WTC11 (cell line): ENCODE measurements at places on chromosomes 1 and 21.
A peak's percentile ranks its signal among the peaks of the same experiment; 100 is the strongest.

GRCh38 chr1:204373911-204374310, 14.2 kb upstream of the PLEKHA6 start:
- no peak for DNase-seq

GRCh38 chr1:180691322-180691913, 59.6 kb downstream of the XPR1 start:
- DNase-seq, result no peak

- no peak for DNase-seq
Observed at GRCh38 chr1:165055581-165055980, 300.9 kb downstream of the LMX1A start.

DNA sequence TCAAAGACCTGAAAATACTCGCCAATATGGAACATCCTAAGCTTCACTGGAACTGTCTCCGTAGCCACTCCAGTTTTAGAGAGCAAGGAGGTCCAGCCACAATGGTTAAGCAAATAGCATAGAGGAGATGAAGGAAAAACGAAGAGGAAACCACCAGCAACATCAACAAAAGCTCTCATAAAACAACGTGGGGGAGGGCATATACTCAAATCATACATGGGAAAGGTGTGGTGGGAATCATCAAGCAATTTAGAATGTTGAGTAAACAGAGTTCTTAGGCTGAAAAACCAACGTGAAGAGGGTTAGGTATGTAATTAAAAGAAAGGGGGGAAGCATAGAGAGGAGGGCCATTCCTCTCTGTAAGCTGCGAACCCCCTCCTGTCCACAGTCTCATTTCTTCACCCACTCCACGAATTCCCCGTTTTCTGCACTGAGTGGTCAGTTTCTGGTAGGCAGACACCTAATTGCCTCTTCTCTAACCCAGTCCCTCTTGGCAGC, 1.0 kb downstream of the TMEM59 start:
- DNase-seq, result no peak

DNA sequence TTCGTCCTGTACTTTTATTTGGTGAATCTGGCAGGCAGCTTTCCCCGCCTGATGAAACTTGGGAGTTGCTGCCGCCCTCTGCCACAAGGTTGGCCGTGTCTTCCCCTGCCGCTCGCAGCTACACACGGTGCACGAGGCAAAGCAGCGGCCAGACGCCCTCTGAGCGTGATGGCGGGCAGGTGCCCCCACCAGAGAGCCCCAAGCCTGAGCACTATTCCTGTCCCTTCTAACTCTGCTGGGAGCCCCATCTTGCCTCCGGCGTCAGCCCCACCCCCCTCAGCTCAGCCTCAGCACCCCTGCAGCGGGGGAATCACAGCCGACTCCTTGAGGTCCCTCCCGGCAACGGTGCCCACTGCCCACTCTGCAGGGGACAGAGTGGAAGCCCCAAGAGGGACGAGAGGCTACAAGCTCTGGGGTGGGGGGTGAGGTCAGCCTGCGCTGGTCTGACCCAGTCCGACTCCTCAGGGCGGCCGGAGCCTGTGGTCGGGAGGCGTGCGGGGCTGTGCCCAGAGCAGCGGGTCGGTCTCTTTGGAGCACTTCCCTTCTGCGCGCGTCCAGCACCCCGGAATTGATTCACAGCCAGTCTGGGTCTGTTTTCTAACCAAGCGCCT, 41.3 kb downstream of the RIPK4 start:
- DNase-seq, result no peak

GRCh38 chr1:57572016-57572415, 148.2 kb upstream of the DAB1 start:
- no peak for DNase-seq

DNA sequence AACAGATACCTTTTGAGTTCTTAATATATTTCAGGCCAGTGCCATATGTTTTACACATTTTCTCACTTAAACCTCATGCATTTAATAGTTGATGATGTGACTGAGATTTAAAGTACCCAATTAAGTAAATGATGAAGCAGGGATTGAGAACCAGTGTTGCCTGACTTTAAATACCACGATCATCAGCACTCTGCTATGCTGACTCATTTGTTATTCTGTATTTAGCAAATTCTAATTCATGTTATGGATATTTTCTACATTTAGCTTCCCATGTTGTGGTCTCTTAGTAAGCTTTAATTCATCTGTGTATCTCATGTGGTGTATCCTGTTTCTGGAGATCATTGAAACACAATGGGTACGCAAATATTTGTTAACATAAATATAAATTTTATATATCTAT, 363.0 kb downstream of the PTBP2 start:
- DNase-seq, result no peak

DNA sequence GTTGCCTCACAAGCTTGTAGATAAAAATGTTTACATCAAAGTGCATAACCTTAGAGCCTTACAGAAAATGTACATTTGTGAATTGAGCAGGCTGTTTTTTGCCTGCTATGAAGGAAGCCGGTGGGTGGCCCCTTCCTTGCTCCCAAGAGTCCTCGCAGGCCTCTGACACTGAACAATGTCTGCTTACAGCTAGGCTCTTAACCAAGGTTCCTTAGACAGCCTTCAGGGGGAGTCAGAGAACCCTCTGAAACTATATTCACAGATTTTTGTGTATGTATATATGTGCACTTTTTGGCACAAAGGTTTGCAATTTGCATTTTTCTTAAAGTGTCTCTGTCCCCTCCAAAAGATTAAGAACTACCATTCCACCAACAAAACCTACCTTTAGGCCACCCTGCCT, 282.6 kb downstream of the BARHL2 start:
- DNase-seq, result peak; percentile 18

GRCh38 chr1:87318056-87318650, 10.5 kb upstream of the LMO4 start:
- no peak for DNase-seq

- DNase-seq, result no peak
Observed at GRCh38 chr1:182715531-182715930, 31.1 kb upstream of the RGS8 start.
